ENCODE measurements at places on chromosomes 6 and 20.

- no peak for DNase-seq
Measured at GRCh38 chr20:40810332-40811000, 121.4 kb upstream of the MAFB start.

GRCh38 chr6:156774863-156775405 lies 2.2 kb upstream of the ARID1B start:
- DNase-seq: no peak

GRCh38 chr20:61761453-61762166 lies 304.1 kb downstream of the TAF4 start:
- no peak for DNase-seq

GRCh38 chr20:3563548-3564177 lies 92.8 kb downstream of the ATRN start:
- no peak for DNase-seq

- no peak for DNase-seq
Measured at GRCh38 chr6:154071236-154071635, 32.2 kb downstream of the OPRM1 start.

DNA sequence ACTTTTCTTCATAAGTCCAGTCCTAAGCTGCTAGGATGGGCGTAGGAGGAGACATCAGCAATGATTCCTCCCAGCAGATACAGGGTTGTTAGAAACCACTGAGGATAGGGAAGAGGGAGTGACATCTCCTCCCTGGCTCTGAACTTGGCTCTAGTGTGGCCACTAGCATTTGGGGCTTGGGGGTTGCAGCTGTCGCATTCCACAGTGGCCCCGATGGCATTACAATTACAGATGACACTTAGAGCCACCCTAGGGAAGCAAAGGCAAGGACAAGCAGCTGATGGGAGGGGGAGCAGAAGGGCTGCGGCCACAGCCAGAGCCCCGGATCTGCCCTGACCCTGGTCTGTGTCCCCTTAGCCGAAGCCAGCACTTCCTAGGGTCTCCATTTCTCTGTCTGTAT lies 9.5 kb upstream of the CDKN1A start:
- DNase-seq: no peak

Measured in activated gamma-delta T cell treated with Interleukin-2 at 50 U/mL for 16 hours (primary cell).